NCI-H1436 (cell line): ENCODE measurements at places on chromosomes 11 and 22.

- no peak for DNase-seq
Measured at GRCh38 chr11:64687643-64688533, 35.1 kb downstream of the NRXN2 start.

DNA sequence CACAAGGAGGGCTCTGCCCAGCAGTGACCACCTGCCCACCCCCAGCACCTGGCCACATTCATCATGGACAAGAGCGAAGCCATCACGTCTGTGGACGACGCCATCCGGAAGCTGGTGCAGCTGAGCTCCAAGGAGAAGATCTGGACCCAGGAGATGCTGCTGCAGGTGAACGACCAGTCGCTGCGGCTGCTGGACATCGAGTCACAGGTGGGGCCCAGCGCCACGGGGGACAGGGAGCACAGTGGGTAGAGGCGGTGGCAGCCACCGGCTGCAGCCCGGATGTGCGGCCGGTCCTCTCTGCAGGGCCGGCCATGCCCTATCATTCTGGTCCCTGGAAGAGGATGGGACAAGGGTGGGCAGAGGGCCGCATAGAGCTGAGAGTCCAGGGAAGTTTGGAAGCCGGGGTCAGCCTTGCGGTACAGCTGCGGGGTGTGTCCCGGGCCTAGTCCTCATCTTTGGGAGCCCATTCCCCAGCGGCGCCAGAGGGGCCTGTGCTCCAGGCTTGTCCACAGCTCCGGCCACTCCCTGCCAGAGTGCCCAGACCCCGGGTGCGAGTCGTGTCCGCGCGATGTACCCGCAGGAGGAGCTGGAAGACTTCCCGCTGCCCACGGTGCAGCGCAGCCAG, 14.1 kb downstream of the EPS8L2 start:
- no peak for DNase-seq

GRCh38 chr11:60720460-60720859, 4.1 kb upstream of the MS4A18 start:
- DNase-seq = no peak

GRCh38 chr11:66150140-66150539, 80.1 kb downstream of the PACS1 start:
- DNase-seq = no peak

- no peak for DNase-seq
Measured at GRCh38 chr11:110901441-110901840, 189.2 kb upstream of the ARHGAP20 start.

GRCh38 chr22:37054600-37055365, 3.2 kb downstream of the KCTD17 start:
- DNase-seq = no peak

DNA sequence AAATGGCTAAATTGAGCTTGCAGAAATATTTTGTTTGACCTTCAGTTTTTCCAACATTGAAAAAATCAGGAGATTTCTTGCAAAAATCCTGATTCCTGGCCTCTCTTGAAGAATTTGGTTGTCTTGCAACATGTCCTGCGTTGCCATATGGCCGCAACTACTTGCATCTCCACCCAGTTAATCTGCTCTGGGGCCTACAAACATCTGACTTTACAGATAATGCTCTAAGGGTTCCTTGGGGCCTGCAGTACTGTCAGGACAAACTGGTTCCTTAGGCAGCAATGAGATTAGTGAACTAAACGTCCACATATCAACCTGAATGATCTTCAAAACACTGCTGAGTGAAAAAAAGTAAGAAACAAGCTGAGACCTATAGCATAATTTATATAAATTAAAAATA, 36.6 kb upstream of the FEZ1 start:
- no peak for DNase-seq

- no peak for DNase-seq
Measured at GRCh38 chr22:37045958-37046357, 5.6 kb upstream of the KCTD17 start.

DNA sequence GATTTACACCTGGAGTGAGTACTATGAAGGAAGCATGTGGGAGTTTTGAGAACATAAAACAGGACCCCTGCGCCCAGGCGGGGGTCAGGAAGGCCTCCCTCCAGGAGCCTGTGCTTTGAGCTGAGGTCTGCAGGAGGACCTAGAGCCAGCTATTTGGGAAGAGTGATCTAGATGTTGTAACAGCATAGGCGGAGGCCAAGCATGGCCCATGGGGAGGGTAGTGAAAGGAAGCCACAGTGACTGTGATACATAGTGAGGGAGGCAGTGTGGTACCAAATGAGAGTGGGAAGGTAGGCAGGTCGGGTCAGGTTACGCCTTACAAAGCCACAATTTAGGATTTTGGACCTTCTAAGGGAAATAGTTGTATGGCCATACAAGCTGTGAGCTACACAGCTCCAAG, 147.5 kb downstream of the PARVA start:
- DNase-seq = no peak

GRCh38 chr11:26963764-26964163, 30.1 kb upstream of the FIBIN start:
- DNase-seq = no peak

GRCh38 chr22:19291580-19292457, at the start of gene CLTCL1:
Gene CLTCL1, minus strand, starts transcription at chr22:19291719. Its CDS starts 78 bp downstream, at chr22:19291641.
- peak; percentile 67 for DNase-seq

GRCh38 chr11:15157606-15158137, 42.9 kb downstream of the INSC start:
- DNase-seq = no peak

DNA sequence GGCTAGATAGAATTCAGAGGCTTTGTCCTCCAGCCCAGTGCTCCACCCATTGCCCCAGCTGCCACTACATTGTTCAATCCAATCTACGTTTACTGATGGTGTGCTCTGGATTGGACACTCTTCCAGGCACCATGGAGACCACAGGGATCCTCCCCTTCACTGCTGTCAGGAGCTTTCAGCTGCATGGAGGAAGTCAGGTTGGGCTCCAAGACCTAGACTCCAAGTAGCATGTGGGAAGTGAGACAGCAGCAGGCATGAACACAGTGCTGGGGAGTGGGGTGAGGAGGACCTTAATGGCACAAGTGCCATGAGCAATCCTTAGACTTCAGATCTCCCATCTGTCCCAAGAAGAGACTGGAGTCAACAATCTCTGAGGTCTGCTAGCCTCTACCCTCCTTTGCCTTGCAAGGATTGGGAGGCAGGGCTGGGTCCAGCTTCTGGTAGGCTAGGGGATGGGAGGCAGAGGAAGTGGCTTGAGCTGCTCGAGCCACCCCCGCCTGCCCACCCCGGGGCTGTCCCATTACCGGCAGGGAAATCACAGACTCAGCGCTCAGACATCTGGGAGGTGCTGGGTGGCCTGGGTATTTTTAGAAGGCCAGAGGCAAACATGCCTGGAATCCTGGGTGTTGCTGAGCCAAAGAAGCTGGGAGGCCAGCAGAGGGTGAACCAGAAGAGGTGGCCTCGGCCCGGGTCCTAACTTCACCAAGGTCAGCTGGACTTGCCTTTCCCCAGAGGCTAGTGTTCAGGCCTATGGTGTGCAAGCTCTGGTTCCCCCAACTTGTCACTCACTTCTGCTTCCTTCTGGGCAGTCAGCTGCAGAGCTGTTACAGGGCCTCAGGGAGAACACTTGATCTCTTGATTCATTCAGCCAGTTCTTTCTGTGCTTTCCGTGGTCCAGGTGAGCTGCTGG, 15.2 kb upstream of the FCHSD2 start:
- DNase-seq = no peak

- DNase-seq = no peak
Measured at GRCh38 chr11:65491163-65491465, 7.7 kb upstream of the MALAT1 start.

DNA sequence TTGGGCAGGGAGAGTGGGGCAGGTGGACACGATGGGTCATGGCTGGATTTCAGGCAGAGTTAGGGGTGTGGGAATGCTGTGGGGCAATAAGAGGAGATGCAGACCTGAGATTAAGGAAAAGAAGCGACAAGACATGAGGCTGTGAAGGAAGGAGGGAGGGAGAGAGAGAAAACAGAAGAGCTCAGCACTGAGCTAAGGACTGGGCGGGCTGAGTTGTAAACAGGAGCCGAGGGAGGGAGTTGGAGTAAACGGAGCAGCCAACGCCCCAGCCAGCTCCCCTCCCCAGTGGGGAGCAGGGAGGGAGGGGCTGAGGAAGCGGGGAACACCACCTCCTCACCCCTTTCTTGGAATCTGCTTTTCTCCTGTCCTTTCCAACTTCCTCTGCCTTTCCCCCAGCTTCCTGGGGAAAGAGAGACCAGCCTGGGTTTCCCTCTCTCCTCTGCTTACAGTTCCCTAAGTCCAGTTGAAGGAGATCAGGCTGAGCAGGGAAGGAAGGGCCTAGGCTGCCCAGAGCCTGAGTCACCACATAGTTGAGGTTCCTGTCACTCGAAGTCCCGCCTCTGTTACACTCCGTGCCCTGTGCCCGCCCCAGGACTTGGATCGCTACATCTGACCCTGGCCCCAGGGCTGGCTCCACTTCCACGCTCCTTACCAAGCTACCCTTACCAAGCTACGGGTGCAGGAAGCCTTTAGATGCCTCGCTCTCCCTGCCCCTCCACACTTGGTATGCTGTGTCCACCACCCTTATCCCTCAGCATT, 6.7 kb upstream of the AHNAK start:
- no peak for DNase-seq

- DNase-seq = no peak
Measured at GRCh38 chr11:77510095-77510494, 36.2 kb upstream of the PAK1 start.

DNA sequence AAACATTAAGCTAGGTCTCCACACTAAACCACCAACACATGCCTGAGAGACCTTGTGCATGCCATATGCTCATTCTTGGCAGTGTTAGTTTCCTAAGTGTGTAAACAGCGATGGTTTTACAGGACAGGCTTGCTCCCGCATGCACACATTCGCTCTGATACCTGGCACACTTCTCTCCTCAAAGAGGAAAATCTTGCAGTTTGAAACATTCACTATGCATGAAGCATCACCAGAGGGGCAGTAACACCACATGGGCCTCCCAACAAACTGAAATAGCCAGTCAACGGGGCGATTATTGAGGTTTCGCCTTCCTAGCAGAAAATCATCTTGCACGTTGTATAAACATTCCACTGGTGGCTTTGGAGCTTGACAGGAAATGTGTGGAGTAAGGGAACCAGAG, 52.6 kb downstream of the ABTB2 start:
- DNase-seq = no peak

GRCh38 chr11:25515576-25515975, 816.4 kb upstream of the ANO3 start:
- no peak for DNase-seq

DNA sequence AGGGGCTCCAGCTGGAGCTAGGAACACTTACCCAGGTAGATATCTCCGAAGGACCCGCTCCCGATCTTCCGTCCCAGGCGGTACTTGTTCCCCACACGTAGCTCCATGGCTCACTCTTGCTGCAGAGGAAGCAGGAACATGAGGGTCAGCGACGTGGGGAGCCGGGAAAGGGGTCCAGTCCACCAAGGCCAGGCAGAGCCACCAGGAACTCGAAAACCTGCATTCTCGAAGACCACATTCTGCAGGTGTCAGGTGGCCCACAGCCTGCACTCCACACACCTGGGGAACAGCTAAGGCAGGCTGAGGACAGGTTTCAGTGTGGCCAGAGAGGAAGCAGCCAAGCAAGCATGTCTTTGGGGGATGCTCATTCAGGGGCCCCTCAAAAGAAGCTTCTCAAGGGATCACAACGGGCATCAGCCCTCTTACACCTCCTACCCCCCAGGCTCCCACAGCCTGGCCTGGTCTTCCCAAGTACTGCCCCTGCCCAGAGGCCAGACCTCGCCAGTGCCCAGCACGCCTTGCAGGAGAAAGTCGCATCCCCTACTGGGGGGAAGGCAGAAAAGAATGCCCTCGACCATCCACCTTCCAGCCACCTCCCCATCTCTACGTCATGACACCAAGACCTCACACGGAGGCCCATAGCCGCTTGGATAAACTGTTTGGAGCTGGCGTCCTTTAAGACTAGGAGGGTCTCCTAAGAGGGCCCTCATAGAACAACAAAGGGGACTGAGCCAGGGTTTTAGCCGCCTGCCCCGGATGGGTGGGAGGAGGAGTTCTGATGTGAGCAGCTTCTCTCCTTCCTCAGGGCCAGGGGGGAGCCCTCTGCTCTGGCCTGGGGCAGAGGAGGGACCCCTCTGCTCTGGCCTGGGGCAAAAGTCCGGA, 2.9 kb downstream of the CSNK1E start:
- no peak for DNase-seq

- DNase-seq = no peak
Measured at GRCh38 chr11:87114093-87114492, 76.4 kb downstream of the TMEM135 start.

- DNase-seq = no peak
Measured at GRCh38 chr22:45644714-45645113, 26.9 kb upstream of the ATXN10 start.

GRCh38 chr22:31193092-31193491, 19.0 kb upstream of the LIMK2 start:
- DNase-seq = no peak

DNA sequence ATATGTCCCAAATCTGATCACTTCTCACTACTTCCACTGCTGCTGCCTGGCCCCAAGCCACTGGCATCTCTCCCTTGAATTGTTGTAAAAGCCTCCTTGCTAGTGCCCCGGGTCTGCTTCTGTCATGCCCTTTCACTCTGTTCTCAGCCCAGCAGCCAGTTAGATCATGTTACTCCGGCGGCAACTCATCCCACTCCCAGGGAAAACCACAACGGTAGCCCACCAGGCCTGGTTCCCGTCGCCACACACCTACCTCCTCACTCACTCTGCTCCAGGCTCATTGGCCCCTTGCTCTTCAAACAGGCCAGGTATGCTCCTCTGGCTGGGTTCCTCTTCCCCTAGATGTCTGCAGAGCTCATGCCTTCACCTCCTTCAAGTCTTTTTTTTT, 3.8 kb upstream of the MARK2 start:
- DNase-seq = no peak

GRCh38 chr22:27381960-27382742, 419.4 kb downstream of the MN1 start:
- no peak for DNase-seq

- no peak for DNase-seq
Measured at GRCh38 chr11:31761636-31762035, 49.5 kb downstream of the PAX6 start.

DNA sequence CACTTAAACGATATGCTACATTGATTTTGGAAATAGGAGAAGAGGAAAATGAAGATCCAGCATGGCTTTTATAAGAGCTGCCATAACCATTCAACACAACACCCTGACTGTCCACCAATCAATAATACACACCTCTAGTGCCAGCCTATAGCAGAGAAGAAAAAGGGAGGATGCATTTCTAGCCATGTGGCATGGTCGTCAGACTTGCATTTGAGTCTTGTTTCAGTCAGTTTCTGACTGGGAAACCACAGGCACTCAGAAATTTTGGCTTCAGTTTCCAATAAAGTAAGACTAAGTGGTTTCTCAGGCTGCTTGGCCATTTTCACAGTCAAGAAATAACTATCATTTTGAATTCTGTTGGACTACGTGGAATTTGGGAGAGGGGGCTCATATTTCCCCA, 523.5 kb upstream of the LRRC4C start:
- no peak for DNase-seq

GRCh38 chr11:31433851-31434250, 64.2 kb downstream of the DNAJC24 start:
- DNase-seq = no peak
